ENCODE measurements at places on chromosomes 2 and 18.

GRCh38 chr18:58842978-58843687 is 21.5 kb upstream of the ZNF532 start:
- no peak for DNase-seq

DNA sequence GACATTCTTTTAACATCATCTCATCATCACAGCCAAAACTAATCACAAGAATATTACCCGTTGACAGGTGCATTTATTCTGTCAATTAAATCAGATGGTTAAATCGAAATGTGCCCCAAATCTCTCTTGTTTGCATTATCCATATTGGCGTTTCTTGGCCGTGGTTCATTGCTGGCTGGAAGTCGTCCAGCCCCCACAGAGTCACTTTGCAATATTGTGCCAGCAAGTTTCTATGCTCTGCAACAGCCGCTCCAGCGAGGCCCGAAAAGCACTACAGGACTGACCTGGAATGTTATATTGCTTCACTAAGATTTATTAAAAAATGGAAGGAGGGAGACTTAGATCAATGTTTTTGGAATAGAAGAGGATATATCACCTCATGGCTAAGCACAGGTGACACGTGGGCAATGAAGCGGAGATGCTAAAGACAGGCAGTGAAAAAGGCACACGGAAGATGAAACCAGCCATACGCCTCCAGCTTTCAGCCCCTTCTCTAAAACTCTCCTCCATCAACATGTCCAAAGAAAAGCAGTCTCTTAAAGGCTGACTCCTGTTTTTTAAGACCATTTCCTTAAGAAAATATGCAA is 176.8 kb upstream of the VRK2 start:
- no peak for DNase-seq

DNA sequence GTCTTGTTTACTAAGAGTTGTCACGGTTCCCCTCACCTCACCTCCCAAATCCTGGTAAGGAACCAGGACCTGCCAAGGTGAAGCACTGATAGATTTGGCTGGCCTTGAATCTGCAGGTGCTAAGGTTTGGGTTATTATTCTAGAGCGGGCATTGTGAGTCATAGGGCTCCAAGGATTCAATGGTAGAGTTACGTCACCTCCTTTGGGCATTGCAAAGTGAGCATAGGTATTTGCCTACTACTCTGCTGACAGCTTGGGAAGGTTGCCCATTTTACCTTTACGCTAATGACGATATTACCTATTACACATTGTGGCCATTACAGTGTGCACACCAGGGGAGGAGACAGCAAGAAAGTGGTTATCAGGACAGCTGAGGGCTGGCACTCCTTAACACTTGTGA is 59.3 kb downstream of the SETBP1 start:
- no peak for DNase-seq

GRCh38 chr2:196653843-196654242 is 14.3 kb downstream of the CCDC150 start:
- no peak for DNase-seq

DNA sequence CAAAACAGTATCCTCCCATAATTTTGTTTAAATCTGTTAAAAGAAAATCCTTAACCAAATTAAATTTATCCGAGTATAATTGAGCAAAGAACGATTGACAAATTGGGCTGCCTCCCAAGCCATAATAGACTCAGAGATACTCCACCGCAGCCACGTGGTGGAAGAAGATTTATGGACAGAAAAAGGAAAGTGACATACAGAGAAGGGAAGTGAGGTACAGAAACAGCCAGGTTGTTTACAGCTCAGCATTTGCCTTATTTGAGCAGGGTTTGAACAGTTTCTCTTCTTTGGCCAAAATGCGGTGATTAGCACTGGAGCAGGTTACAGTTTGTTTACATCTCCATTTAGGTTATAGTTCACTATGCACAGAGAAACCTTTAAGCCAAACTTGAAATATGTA is 60.8 kb downstream of the KYNU start:
- DNase-seq: no peak

DNA sequence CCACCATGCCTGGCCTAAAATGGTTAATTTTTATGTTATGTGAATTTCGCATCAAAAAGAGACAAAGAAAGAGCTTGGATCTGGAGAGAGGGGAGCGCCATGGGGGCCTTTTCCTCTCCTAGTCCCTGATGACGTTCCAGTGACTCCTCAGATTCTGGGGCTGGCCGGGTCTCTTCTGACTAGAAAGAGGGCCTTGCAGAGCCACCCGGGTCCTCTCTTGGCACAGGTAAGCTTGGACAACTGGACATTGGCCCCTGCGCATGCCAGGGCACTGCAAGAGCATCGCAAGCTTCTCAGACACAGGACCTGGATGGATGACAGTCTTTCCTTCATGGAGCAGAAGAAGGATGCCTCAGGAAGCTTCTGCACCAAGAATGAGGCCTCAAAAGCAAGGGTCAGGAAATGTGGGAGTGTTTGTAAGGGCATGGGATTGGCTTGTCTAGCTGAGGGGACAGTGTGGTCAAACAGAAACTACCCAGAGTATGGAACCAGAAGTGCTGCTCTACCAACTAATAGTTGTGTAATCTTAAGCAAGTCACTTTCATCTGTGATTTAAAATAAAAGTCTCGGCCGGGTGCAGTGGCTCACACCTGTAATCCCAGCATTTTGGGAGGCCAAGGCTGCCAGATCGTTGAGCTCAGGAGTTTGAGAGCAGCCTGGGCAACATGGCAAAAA is 35.2 kb downstream of the FOSL2 start:
- DNase-seq: no peak

DNA sequence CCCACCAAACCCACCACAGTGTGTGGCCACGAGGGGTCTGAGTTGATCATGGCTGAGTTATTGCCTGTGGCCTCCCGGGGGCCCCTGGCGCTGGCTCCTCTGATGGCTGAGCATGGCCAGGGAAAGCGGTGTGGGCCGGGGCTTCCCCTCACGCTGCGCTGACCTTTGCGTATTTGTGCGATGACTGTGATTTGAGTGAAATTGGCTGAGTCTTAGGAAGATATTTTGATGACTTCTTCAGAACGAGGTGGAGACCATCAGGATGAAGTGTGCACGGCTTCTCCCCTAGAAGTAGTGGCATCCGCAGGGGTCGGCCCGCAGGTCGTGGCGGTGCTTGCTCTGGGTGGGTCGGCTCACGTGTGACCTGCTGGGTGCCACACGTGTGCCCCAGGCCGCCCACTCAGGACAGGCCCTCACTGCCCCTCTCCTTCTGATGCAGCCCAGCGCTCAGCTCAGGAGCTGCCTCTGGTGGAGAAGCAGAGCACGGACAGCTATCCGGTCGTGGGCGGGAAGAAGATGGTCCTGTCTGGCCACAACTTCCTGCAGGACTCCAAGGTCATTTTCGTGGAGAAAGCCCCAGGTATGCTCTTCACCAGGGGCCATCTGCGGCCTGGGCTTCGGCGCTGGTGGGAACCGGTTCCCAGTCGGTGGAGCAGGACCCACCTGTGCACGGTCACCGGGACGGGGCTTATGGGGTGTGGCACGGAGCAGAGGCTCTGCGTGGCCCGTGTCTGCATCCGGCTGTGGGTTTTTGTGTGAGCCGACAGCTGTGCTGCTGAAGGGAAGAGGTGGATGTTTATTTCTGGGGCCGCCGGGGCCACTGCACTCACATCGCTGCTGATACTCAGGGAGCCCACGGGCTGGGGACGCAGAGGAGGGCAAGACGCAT is 55.8 kb downstream of the NFATC1 start:
- no peak for DNase-seq

DNA sequence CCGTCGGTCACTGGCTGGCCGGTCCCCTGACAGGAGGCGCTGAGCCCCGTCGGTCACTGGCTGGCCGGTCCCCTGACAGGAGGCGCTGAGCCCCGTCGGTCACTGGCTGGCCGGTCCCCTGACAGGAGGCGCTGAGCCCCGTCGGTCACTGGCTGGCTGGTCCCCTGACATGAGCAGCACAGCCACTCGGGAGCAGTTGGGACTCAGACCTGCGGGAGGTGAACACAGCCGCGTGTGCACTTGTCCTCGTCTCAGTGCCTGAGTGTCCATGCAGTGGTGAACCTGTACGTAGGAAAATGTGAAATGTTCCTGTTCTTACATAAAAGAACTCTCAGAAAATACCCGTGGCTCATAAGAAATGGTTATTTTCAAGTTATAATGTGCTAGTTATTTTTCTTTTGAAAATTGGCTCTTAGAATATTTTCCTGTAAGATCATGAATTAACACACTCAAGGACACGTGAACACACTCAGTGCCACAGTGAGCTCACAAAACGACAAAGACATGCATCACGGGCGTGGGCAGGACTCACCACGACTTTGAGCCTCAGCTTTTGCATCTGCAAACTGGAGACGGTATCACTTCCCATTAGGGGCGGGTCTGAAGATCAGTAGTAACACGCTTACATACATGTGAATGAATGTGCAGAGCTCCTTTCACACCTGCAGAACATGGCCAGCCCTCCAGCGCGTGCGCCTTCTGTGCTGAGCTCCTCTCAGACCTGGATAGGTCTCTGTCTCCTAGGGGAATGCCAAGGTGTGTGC is 21.1 kb upstream of the NFATC1 start:
- DNase-seq: no peak

DNA sequence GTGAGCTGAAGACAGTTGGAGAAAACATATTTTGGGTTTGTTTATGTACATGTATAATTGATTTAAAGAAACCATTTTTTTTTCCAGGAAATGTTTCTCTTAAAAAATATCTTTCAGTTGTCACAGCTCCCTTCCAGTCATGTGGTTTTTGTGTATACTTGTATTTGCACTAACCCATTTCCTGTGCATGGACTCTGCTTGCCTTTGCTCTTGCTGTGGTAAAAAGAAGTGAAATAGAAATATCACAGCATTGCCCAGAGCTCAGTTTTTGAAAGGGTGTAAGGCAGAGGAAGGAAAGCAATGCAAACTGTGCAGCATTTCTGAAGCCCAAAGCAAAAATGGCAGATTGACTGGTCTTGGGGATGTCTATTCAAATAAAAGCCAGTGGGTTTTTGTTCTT is 10.4 kb upstream of the DOCK10 start:
- no peak for DNase-seq

DNA sequence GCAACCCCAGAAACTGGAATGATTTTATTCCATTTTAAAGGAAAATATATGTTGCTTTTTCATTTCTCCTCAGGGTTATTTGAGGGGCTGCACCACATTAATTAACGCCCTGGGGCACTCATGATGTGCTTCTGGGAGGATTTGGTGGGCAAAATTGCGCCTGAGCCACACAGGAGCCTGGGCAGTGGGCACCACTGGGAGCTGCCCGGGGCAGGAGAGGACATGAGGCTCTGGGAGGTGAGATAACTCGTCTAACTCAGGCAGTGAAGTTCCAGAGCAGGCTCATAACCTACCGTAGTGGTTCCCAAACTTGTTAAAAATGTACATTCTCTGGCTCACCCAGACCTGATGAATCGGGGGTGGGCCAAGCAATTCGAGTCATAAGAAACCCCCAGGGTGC is 68.3 kb downstream of the EDAR start:
- no peak for DNase-seq

GRCh38 chr2:27431395-27431794 is 3.0 kb downstream of the NRBP1 start:
- DNase-seq: no peak

DNA sequence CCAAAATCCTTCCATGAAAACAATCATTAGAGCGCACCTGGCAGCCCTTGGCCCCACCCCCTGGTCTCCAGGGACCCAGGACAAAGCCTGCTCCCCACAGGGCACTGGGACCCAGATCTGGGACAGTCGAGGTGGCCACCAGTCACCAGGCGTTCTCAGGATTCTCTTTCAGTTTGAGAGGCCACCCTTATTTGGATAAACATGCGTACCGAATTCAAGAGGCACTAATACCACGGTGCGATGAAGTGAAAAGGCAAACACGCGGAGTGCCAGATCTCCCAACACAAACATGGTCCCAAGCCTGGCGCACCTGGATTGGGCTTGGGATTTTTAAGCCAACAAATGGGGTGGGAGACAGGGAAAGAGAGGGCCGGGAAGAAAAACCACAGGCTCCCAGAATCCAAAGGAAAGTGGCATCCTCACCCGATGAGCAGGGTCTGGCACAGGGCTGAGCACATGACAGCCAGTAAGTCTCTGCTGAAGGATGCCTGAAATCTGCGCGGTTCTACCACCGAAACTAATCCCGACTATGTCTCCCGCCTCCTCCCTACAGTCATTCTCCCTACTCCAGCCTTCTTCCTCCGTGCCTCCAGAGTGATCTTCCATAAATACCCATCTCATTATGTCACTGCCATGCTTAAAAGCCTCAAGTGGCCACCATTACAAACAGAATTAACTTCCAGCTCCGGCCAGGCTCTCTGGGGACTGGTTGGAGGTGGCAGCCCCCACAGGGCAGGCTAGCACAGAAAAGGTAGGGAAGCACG is 60.9 kb upstream of the KLHL29 start:
- no peak for DNase-seq

- DNase-seq: no peak
These were observed 109.5 kb downstream of the RAPGEF4 start for GRCh38 chr2:172845028-172845630.

DNA sequence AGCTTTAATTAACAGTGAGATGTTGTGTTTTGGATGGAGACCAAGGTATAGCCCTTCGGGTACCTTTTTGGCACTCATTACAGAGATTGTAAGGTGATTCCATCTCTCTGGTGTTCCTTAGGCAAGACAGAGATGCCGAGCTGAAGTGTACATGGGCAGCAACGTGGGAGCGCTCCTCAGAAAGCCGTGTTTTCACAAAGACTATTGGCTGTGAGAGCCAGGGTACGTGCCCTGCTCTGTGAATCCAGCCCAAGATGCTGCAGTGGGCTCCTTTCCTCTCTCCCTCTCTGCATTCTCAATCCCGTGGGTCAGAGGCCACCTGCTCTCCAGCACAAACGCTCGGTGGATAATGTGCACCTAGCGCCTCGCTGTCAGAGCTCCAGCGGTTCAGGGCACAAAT is 203.0 kb upstream of the EPHA4 start:
- DNase-seq: no peak

Data from stimulated activated CD4-positive, alpha-beta T cell treated with anti-CD3 and anti-CD28 coated beads, Interleukin-4, amount 100 ng/mL, for 1 hour (primary cell).